ENCODE measurements at places on chromosomes 7 and 10. TPM values are rescaled to one million over a fixed set of nuclear protein-coding genes. Genes with fewer than 3 reads are reported as not detected.

The TRPV5 gene
- not detected for total RNA-seq

- DNase-seq: no peak
- no peak overlapping the region for H3K4me3 ChIP-seq
- H3K27me3 ChIP-seq: peaks cover 6% of the 10 kb centered on the region
- no peak overlapping the region for H3K27ac ChIP-seq
These were observed 39.9 kb downstream of the ST8SIA6 start for GRCh38 chr10:17414484-17414883.

The SLC26A5 gene
- not detected for total RNA-seq

- H3K27ac ChIP-seq: no peak overlapping the region
- H3K4me1 ChIP-seq: peaks cover 25% of the 10 kb centered on the region
- no peak for DNase-seq
- H3K27me3 ChIP-seq: peaks cover 38% of the 10 kb centered on the region
These were observed 1.4 kb downstream of the EPHB4 start for GRCh38 chr7:100825751-100826513.

DNA sequence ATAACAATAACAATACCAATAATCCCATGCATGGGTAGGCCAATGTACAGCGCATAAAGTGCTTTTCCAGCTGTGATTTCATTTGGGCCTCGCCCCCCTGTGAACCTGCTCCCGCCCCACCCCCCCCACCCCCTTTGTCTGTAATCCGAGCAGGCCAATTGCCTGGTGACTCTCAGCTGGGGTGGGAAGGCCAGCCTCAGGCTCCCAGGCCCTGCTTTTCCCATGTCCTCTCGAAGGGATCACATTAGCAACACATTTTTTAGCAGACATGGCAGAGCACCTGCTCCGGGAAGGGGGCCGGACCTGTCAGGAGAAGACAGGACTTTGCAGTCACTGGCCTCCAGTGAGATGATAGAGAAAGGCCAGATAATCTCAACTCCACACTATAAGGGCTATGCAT, 439.3 kb downstream of the RPS24 start:
- H3K4me3 ChIP-seq: no peak overlapping the region
- peaks cover 2% of the 10 kb centered on the region for H3K27me3 ChIP-seq
- no peaks in the 10 kb centered on the region for H3K36me3 ChIP-seq
- DNase-seq: peak; percentile 1

GRCh38 chr10:69374242-69374641, 42.5 kb downstream of the TACR2 start:
- H3K4me3 ChIP-seq: no peak overlapping the region
- no peaks in the 10 kb centered on the region for H3K27me3 ChIP-seq
- DNase-seq: no peak
- peak overlapping the region; percentile 22 for H3K27ac ChIP-seq
- peaks cover 7% of the 10 kb centered on the region for H3K4me1 ChIP-seq

The CYP2E1 gene
- total RNA-seq: 0.13 TPM

GRCh38 chr7:101120315-101120714, 6.6 kb upstream of the SERPINE1 start:
- peaks cover 31% of the 10 kb centered on the region for H3K4me1 ChIP-seq
- no peak for DNase-seq
- no peak overlapping the region for H3K4me3 ChIP-seq

- DNase-seq: no peak
- H3K27ac ChIP-seq: no peak overlapping the region
- H3K36me3 ChIP-seq: no peaks in the 10 kb centered on the region
- no peaks in the 10 kb centered on the region for H3K4me1 ChIP-seq
- peaks cover 2% of the 10 kb centered on the region for H3K27me3 ChIP-seq
These were observed 11.6 kb upstream of the RBP3 start for GRCh38 chr10:47336387-47337134.

The DRGX gene
- total RNA-seq: not detected

- peaks cover 8% of the 10 kb centered on the region for H3K4me1 ChIP-seq
- H3K27ac ChIP-seq: no peak overlapping the region
- no peak for DNase-seq
- peaks cover 5% of the 10 kb centered on the region for H3K27me3 ChIP-seq
- H3K4me3 ChIP-seq: no peak overlapping the region
These were observed 57.2 kb downstream of the PARD3 start for GRCh38 chr10:34757933-34758332.

DNA sequence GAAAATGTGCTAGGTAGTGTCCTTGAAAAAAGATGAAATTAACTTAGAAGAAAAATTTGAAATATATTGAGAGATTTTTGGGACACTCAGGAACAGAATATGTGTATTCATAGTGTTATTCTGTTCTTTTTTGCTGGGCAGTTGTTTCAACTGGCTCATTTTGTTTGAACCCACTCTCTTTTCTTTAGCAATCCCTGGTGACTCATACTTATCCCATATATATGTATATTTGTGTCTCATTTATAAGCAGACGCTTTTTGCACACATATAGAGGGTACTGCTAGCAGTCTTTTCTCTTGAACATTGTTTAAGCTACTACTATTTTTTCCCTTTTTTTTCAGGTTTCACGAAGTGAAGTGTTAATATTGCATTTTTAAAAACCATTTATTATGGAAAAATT, 1.9 kb downstream of the EXOC6 start:
- peaks cover 30% of the 10 kb centered on the region for H3K4me1 ChIP-seq
- peaks cover 10% of the 10 kb centered on the region for H3K36me3 ChIP-seq
- H3K27me3 ChIP-seq: no peaks in the 10 kb centered on the region
- DNase-seq: no peak
- H3K27ac ChIP-seq: no peak overlapping the region
- no peak overlapping the region for H3K4me3 ChIP-seq

The PTPRE gene
- 21.4 TPM for total RNA-seq

The ADAP1 gene
- total RNA-seq: 24.2 TPM

The PLEKHS1 gene
- total RNA-seq: not detected

DNA sequence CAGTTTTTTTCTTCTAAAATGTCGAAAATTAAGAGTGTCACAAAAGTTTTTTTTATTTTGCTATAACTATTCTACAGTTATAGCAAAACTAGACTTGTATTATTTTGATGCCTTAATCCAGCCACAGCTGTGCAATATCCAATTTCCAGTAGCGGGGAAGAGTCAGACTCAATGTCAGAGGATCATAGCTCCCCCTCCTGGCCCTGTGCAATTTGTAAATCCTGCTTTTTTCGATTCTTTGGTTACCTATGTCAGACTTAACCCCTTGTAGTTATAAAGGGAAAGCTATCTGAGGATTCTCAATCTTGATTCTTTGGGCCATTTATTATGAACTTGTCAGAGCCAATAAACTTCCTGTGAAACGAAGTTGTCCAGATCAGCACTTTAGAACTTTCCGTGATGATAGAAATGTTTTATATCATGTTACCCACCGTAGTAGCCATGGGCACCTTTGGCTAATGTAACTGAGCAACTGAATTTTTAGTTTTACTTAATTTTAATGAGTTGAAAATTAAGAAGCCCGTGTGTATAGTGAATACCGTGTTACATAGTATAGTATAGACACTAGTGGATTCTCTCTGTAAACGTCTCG, 87.7 kb upstream of the PRKCQ start:
- no peaks in the 10 kb centered on the region for H3K36me3 ChIP-seq
- no peak overlapping the region for H3K4me3 ChIP-seq
- peaks cover 32% of the 10 kb centered on the region for H3K4me1 ChIP-seq
- H3K27me3 ChIP-seq: peaks cover 5% of the 10 kb centered on the region

DNA sequence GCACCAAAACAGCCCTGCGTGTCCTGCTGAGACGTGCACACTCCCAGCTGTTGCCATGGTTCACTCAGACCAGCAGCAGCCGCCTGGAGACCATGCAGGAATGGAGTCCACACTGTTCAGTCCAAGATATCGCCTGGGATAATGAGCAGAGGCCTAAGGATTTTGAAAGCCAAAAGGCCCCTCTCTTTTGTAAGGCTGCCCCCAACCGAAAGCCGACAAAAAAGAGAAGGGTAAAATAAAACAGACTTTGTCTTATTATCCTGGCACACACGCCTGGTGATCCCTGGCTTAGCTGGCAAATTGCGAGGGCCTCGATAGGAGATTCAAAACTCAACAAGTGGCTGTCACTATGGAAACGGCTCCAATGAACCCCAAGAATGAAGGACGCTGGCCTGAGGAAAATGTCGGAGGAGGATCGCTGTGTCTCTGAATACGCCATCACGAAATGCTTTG, 263.6 kb downstream of the SKIDA1 start:
- no peaks in the 10 kb centered on the region for H3K4me1 ChIP-seq
- DNase-seq: no peak
- no peaks in the 10 kb centered on the region for H3K36me3 ChIP-seq
- H3K4me3 ChIP-seq: no peak overlapping the region
- H3K27me3 ChIP-seq: no peaks in the 10 kb centered on the region

DNA sequence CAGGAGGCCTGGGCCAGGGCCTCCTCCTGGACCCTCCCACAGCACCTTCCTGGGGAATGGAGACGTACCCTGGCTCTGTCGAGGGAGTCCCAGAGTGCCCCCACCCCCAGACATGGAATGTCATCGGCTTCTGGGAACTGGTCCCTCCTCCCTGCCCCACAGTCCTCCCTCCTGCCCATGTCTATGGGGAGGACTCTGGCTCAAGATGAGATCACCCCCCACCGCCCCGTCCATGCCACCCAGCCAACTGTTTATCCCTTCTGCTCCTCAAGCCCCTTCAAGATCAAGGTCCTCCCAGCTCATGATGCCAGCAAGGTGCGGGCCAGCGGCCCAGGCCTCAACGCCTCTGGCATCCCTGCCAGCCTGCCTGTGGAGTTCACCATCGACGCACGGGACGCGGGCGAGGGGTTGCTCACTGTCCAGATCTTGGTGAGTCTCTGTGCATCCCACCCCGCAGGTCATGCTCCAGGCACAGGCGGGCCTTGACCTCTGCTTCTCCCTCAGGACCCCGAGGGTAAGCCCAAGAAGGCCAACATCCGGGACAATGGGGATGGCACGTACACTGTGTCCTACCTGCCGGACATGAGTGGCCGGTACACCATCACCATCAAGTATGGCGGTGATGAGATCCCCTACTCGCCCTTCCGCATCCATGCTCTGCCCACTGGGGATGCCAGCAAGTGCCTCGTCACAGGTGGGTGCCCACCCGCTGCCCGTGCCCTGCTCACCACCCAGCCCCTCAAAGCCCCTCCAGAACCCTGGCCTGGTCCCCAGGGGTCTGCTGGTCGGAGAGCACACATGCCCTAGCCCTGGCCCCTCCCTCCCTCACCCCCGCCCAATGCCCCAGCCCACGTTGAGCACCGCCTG, 14.1 kb upstream of the ATP6V1F start:
- H3K36me3 ChIP-seq: no peaks in the 10 kb centered on the region
- H3K27me3 ChIP-seq: no peaks in the 10 kb centered on the region
- H3K4me3 ChIP-seq: no peak overlapping the region
- no peak overlapping the region for H3K27ac ChIP-seq

DNA sequence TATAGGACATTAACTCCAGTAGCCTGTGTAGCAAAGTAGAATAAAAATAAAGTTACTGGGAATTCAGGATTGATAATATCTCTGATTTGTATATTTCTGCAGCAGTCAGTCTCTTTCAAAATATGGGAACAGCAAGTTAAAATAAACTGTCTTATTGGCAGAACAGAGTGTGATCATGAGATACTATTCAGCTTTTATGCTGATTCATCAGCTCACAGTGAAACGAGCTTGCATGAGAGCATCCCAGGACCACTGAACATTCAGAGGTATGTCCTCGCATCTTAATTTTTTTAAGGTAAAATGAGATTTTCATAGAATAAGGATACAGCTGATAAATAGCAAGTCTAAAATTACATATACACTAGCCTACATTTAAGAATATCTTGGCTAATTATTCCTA, 282.5 kb upstream of the MYO3A start:
- no peaks in the 10 kb centered on the region for H3K36me3 ChIP-seq
- H3K27me3 ChIP-seq: no peaks in the 10 kb centered on the region
- H3K27ac ChIP-seq: no peak overlapping the region

DNA sequence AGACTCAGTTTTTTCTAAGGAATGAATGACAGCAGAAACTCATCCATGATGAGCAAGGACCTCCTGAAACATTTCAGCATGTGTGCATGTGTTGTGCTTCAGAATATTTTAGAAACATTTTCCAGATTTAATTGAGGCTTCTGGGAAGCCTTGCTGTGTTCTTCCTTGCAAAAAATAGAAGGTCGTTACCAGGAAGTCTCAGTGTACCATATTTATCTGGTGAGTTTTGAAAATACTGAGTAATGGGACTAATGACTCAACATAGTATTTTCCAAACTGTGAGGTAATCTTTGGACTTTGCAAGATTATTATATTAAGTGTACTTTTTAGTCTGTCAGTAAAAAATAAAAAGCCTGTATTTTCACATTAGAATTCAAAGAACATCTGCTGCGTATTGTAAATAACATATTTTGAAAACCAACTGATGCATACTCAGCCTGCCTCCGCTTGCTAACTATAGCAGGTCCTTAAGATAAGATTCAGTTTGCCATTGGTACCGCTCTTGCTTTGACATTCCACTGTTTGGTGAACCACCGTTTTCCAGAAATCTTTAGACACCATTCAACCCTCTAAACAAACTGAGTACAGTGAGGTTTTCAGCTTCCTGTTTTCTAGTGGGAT, 739.6 kb upstream of the GALNT17 start:
- no peak overlapping the region for H3K4me3 ChIP-seq
- no peaks in the 10 kb centered on the region for H3K36me3 ChIP-seq
- no peak overlapping the region for H3K27ac ChIP-seq
- H3K27me3 ChIP-seq: no peaks in the 10 kb centered on the region
- DNase-seq: no peak

DNA sequence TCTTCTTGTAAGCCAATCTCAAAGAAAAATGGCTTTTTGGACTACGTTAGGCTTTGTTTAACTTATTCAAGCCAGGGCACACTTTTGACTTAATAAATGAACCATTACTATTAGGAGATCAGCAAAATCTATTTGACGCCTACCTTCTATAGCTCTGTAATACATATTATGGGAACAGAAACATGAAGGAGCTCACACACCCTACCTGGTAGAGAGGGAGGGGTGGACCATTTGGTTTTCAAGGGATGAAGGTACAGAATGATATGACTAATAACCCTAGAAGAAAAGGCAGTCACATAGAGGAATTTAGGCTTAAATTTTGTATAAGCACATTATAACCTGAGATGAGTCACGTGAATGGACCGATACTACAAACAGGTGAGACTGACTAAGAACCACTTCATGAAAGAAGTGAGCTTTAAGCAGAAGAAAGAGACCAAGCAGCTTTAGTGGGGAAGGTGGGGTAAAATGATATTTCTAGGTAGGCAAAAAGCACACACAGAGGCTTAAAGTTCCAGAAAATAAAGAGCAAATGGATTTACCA, 106.8 kb upstream of the CTTNBP2 start:
- no peak for DNase-seq
- no peaks in the 10 kb centered on the region for H3K27me3 ChIP-seq
- no peak overlapping the region for H3K4me3 ChIP-seq
- H3K36me3 ChIP-seq: no peaks in the 10 kb centered on the region
- H3K27ac ChIP-seq: no peak overlapping the region

The SYCE1 gene
- total RNA-seq: 0.21 TPM

GRCh38 chr7:119630406-119630969, 642.5 kb upstream of the KCND2 start:
- H3K4me3 ChIP-seq: no peak overlapping the region
- H3K4me1 ChIP-seq: no peaks in the 10 kb centered on the region
- H3K36me3 ChIP-seq: no peaks in the 10 kb centered on the region
- H3K27ac ChIP-seq: no peak overlapping the region
- no peak for DNase-seq
- H3K27me3 ChIP-seq: no peaks in the 10 kb centered on the region

Measured in activated CD8-positive, alpha-beta T cell treated with anti-CD3 and anti-CD28 coated beads, Interleukin-2, amount 10 ng/mL, durations not matched to agents 7 days and 5 days (primary cell).